Activated T-helper 1 cell treated with anti-CD3 and anti-CD28 coated beads, Interleukin-12 subunit alpha, Interleukin-12 subunit beta, Interleukin-2, Interleukin-4 antibody, amounts not matched to agents 30 ng/mL and 10 ng/mL and 1 ng/mL, durations not matched to agents 14 hours and 24 hours and 36 hours (primary cell): ENCODE measurements at places on chromosomes 6 and 20. TPM values are rescaled to one million over a fixed set of nuclear protein-coding genes. Genes with fewer than 3 reads are reported as not detected.

Gene MRPL14
- total RNA-seq: 62.6 and 68.6 TPM in 2 replicates

Gene EPPIN
- total RNA-seq: not detected in 2 replicates

- DNase-seq: no peak
Observed at GRCh38 chr6:142918339-142919042, 26.5 kb downstream of the HIVEP2 start.

- no peak for DNase-seq
Observed at GRCh38 chr6:2063547-2063946, 181.9 kb downstream of the GMDS start.

DNA sequence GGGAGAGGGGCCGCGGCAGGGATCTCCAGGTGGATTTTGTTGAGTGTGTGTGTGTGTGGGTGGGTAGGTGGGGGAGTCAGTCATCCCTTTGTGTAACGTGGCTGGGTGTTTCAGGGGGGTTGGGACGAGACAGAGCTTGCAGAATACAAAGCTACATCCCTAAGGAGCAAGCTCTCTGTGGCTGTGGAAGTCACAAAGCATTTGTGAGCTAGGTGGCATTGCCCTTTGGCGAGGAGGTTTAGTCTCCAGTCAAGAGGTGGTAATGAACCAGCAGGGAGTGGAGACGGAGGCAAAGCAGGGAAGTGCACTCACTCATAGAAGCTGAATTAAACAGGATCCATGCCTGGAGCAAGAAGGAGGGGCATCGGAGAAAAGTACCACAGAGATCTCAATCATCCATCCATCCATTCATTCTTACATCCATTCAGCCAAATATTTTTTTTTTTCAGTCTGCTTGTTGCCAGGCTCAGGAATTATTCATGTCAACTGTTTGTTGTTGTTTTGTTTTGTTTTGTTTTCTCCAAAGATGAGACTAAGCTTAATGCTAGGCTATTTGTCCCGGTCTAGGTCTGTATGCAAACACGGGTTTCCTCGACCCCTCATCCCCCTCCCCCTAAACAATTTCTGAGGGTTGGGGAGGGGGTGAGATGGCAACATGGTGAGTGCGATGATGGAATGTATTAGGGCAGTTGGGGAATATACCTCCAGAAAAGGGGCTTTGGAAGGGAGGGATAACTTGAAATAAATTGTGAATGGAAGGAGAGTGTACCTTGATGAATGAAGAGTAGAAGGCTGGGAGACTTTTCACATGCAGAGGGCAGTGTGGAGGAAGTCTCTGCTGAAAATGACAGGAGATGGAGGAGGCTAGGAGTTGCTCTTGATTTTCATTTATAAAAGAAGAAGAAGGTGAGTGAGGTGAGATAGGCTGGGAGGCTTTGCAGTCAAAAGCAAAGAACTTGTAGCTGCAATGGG, 1.0 kb downstream of the HCRTR2 start:
- DNase-seq: no peak

DNA sequence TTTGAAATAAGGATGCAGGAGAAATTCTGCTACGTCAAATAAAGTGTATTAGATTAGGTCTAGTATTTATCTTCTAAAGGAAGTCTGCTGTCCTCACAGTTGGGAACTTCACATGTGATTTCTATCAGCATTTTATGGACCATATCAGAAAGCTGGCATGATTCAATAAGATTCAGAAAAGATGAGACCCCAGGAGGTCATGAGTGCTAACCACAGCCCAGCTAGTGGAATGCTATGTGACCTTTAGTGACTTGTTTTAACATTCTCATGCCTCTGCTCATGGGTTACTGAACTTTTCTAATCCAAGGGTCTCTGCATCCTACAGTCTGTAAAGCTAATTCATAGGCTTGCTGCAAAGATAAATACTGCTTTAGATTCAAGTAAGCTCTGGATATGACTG, 150.1 kb downstream of the GMPR start:
- DNase-seq: no peak

DNA sequence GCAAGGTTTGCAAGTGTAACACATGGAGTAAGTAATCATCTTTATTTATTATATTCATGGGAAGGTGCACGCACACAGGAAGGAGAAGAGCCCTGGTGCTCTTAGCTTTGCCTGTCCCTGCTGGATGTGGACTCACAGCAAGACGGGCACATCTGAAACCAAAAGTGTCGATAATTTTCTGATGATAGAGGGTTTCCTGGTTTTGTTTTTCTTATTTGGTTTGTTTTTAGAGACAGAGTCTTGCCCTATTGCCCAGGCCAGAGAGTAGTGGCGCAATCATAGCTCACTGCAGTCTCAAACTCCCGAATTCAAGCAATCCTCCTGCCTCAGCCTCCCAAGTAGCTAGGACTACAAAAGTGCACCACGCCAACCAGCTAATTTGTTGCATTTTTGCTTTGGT, 7.8 kb upstream of the KHDC1L start:
- no peak for DNase-seq
